ENCODE measurements at places on chromosomes 7 and 10.

GRCh38 chr7:69677881-69678493 is 79.7 kb downstream of the AUTS2 start:
- no peak for DNase-seq

DNA sequence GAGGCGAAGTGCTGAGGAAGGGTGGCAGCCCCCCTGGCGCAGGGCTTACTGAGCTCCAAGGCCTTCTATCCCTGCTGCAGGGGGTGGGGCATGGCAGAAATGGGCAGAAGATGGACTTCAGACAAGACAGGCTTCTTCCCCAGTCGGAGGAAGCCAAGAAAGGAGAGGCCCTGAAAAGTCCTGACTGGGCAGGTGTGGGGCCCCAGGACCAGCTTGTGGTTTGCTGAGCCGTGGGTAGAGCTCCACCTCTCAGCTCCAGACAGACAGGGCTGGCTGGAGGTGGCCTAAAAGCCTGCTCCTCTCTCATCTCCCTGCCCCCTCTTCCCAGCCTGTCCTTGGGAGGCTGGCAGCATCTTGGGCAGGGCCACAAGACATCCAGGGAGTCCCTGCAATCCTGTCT is 67.7 kb downstream of the C10orf105 start:
- DNase-seq, result no peak

GRCh38 chr10:62895063-62895462 is 78.9 kb upstream of the EGR2 start:
- DNase-seq, result no peak

- DNase-seq, result no peak
These were observed 355.6 kb downstream of the RNLS start for GRCh38 chr10:88227342-88228018.

DNA sequence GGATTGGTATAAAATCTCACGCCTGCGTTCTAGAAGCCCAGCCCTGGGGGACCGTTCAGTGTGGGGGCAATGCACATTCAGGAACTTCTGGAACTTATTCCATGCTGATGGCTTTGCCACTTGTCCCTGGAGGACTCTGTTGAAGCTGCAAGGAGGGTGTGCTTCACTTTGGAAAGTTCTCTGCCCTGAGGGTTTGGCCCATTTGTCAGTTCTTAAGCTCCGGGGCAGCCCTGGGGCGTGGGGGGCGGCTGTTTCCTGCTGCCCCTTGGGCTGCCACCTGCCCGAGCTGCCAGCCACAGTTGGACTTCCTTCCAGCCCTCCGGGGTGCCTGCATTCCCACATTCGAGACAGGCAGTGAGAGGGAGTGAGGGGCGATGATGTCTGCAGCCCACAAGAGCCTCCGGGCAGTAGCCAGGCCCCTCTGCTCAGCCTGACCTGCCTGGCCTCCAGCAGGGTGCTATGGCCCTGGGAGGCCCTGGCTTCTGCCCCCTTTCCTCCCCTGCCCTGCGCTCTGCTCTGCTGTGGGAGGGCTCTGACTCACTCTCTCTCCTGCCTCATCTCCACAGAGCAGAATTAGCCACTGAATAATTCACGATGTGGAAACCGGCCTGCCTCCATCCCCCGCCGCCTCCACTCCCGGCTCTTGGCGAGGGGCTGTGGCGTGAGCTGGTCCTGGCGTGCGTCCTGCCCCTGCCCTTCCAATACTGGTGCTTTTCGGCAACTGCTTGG is 1.9 kb downstream of the TTYH3 start:
- DNase-seq, result no peak

GRCh38 chr7:23334482-23335056 is 35.4 kb downstream of the MALSU1 start:
- DNase-seq, result no peak

DNA sequence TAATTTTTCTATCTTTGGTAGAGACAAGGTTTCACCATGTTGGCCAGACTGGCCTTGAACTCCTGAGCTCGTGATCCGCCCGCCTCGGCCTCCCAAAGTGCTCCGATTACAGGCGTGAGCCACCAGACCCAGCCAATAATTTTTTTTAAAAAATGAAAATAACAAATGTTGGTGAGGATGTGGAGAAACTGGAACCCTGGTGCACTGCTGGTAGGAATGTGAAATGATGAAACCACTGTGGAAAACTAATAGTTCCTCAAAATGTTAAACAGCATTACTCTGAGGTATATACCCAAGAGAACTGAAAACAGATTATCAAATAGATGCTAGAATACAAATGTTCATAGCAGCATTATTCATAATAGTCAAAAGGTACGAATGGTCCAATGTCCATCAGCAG is 23.0 kb upstream of the YWHAG start:
- no peak for DNase-seq

DNA sequence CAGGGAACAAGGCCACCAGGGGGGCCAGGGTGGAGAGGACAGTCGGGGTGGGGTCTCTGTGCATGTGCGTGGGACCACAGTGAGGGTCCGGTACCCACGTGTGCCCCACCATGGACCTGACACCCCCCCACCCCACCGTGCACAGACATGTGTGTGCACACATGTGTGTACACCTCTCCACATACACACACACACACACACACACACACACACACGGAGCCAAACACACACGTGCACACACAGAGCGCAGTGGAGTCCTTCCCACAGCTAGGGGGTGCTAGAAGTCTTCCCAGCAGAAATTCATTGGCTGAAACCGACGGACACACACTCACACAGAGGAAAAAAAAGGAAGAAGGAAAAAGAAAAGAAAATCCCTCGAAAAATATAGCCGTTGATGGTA is 42.8 kb upstream of the GNA12 start:
- no peak for DNase-seq

DNA sequence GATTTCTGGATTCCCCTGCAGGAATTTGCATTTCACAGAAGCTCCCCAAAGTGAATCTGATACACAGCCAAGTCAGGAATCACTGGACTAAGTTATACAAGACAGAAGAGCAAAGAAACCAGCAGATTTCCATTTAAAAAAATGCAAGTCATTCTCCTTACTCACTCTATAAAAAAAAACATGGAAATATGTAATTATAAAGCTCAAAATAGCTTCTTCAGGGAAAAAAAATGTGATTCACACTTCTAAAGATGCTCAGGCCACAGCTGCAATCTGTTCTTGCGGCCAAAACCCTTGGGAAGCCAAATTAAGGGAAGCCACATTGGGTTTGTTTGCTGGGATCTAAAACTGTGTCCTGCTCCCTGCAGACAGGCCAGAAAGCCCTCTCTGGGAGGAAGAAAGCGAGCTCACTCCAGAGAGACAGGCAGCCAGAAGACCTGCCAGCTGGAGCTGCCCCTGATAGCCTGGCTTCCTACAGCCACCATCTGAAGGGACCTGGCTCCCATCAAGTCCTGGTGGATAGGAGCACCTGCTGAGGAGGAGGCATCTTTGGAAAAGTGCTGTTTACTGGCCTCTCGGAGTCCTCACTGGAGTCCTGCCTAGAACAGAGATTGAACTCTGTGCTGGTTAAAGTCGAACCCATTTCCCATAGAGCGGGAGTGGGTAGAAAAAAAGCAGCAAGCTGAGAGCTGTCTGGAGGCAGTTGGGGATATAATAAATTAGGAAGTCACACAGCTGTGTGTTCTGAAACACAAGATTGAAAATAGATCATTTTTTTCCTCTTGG is 359.2 kb upstream of the AOAH start:
- no peak for DNase-seq

DNA sequence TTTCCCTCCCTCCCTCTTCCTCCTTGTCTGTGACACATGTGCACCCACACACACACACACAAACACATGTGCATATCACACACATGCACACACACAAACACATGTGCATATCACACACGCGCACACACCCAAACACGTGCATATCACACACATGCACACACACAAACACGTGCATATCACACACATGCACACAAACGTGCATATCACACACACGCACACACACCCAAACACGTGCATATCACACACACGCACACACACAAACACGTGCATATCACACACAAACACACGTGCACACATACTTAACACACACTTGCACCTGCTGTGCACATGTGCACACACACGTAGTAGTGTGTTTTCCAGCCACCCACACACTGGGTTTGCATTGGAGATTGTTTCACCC is 29.4 kb upstream of the KNDC1 start:
- peak; percentile 0 for DNase-seq

DNA sequence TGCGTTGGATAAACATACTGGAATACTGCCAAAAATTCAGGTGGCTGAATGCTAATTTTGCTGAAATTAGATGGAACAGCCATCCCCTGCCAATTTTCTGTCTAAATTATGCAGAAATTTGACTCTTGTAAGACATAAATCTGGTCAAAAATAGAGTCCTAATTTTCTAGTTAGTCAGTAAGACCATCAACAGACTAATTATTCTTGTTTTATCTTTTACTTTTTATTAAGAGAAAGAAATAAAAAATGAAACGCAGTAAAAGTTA is 110.3 kb upstream of the GATA3 start:
- DNase-seq, result no peak

DNA sequence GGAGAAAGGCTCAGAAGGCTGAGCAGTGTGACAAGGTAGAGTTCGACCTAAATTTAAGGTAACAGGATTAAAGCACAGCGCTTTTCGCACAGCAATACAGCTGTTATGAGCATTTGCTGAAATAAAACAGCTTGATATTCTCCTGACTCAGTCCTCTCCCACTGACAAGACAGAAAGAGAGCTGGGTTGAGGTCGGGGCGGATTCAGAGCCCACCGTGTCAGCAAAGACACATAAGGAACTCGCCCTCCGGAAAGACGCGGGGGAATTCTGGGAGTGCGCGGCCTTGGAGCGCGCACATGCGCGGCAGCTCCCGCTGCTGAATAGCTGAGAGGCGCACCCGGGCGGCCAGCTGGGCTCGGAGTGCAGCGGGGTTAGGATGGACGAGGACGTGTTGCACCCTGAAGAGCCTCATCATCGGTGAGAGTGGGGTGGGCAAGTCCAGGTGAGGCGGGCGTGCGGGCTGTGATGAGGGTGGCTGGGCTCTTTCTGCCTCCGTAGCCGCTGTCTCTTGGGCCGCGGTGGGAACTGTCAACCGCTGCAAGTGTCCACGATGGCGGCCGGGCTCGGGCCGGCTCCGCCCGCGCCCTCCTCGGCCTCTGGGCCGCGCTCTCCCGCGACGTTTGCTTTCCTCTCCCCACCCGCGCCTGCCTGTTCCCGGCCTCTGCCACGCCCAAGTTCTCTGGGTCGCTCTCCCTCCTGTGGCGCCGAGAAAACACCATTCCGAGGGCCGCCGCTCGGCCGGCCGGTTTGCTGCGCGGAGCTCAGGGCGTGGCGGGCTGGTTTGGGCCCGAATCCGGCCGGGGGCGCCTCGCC is 120.6 kb downstream of the LYZL1 start:
- DNase-seq, result peak; percentile 83

DNA sequence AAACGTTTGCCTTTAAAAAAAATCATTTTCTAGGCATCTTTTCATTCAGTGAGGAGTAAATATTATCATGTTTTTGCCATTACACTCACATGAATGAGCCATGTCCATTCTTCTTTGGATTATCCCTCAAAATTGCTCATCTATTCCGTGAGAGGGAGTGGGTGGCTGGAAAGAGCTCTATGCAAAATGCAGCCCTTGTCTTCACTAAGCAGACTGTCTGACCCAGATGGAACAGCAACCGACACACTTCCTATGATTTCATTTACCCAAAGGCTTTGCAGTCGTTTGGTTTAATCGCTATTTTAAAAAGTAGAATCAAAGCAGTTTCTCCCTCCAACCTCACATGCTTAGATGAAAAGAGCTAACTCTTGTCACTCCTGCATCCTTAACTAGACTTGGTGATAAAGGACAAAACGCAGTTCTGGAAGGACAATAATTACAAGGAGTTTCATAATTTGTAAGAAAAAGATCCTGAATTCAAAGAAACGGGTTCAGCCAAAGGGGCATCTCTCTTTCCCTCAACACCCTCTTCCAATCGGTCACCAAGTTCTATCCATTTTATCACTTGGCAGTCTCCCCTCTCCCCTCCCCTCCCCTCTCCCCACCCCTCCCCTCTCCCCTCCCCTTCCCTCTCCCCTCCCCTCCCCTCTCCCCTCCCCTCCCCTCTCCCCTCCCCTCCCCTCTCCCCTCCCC is 198.1 kb upstream of the STK17A start:
- DNase-seq, result no peak

- no peak for DNase-seq
These were observed 36.6 kb downstream of the GOLGA7B start for GRCh38 chr10:97886286-97886685.

Measured in Peyer's patch (tissue), 4 donors.